ENCODE measurements at places on chromosomes 4 and X.
A peak's percentile ranks its signal among the peaks of the same experiment; 100 is the strongest.

- no peak for DNase-seq
These were observed 147.3 kb downstream of the GRIA3 start for GRCh38 chrX:123331349-123331748.

- DNase-seq: no peak
These were observed at the start of gene BST1 for GRCh38 chr4:15702941-15703403. Gene BST1, plus strand, starts transcription at chr4:15703065. Its CDS starts 80 bp downstream, at chr4:15703145.

DNA sequence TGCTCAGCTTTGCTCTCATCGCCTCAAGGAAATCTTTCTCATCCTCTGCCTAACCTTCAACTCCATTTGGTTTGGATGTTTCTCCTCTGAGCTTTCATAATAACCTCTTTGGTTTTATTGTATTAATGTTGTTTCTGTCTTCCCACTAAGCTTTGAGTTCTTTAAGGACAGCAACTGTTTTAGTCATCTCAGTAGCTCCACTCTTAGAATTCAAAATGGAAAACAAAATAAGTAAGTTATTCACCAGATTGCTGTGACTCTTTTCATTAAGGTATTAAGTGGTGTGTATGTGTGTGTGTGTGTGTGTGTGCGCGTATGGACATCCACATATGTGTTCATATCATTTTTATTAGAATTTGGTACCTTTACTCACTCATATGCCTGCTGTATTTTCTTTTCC is 279.2 kb upstream of the BOD1L1 start:
- no peak for DNase-seq

- DNase-seq: no peak
These were observed 25.5 kb upstream of the FGF5 start for GRCh38 chr4:80240976-80241375.

DNA sequence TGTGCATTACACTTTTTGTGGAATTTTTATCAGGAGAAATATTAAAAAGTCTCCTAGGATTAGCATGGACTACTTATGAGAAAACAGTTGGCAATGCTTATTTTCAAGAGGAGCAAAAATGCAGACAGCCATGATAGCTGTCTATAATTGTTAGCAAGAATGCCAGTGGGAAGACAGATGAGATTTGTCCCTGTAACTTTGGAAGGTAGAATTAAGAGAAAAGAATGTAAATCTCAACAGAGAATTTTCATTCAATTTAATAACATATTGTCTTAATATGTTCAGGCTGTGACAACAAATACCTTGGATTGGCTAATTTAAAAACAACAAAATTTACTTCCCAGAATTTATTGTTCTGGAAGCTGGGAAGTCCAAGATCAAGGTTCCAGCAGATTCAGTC is 349.2 kb downstream of the IQCM start:
- no peak for DNase-seq

- DNase-seq: no peak
These were observed 197.6 kb downstream of the SCFD2 start for GRCh38 chr4:53168228-53168627.

DNA sequence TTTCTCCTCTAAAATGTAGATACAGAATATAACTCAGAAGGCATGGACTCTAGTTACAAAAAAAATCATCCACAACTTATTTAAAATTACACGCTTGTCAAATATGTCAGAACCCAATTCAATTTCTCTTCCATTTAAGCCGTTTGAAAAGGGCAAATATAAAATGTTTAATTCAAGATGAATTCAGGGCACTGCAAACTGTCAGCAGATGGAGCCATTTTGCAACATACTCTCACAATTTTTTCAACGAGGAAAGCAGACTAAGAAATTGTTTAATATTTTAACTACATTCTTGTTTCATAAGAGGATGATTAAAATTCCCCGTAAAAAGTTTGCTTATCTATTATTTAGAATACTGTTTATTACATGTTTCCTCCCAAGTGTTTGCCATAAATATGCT is 321.3 kb upstream of the CPXCR1 start:
- no peak for DNase-seq

- DNase-seq: no peak
These were observed 7.3 kb upstream of the OPN1LW start for GRCh38 chrX:154136627-154137161.

GRCh38 chr4:129093191-129093920 is at the start of gene SCLT1:
Gene SCLT1, minus strand, starts transcription at chr4:129093539. Its CDS starts 436 bp downstream, at chr4:129093103.
- DNase-seq: peak; percentile 85
